ENCODE measurements at places on chromosomes 2 and 18. TPM values are rescaled to one million over a fixed set of nuclear protein-coding genes. Genes with fewer than 3 reads are reported as not detected.

- no peak overlapping the region for H3K27ac ChIP-seq
- H3K36me3 ChIP-seq = peaks cover 14% of the 10 kb centered on the region
- no peaks in the 10 kb centered on the region for H3K27me3 ChIP-seq
Measured at GRCh38 chr2:117917223-117917917, 96.5 kb downstream of the CCDC93 start.

GRCh38 chr18:37253394-37254235 lies 312.0 kb downstream of the CELF4 start:
- no peaks in the 10 kb centered on the region for H3K36me3 ChIP-seq
- no peak overlapping the region for H3K27ac ChIP-seq
- peak overlapping the region; percentile 69 for H3K4me3 ChIP-seq
- peaks cover 31% of the 10 kb centered on the region for H3K27me3 ChIP-seq

DNA sequence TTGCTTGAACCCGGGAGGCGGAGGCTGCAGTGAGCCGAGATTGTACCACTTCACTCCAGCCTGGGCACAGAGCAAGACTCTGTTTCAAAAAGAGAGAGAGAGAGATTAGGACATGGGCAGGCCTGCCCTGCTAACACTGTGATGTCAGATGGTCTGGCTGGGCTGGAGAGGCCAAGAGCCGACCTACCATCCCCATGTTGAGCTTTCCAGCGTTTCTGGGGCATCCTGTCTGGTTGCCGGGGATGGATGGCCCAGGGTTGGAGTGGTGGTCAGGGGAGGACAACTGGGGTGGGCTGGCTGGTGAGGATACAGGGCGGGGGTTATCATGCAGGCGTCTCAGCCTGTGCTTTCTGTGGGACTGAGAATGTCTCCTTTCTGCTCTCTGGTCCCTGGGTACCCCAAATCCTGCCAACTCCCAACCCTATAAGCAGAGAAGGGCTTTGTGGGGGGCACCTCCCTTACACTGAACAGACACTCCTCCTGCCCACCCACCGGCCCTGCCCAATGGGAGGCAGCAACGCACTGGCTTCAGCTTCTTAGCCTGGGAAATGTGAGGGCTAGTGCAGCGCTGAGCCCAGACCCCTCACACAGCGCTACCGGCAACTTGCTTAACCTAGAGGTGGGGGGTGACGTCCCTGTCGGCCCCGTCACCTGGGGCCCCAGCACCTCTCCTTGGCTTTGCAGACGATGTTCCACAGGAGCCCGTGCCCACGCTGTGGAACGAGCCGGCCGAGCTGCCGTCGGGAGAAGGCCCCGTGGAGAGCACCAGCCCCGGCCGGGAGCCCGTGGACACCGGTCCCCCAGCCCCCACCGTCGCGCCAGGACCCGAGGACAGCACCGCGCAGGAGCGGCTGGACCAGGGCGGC lies 5.4 kb downstream of the SNORC start:
- DNase-seq = no peak
- peaks cover 22% of the 10 kb centered on the region for H3K27me3 ChIP-seq
- H3K4me1 ChIP-seq = no peaks in the 10 kb centered on the region
- H3K36me3 ChIP-seq = no peaks in the 10 kb centered on the region
- peak overlapping the region; percentile 36 for H3K4me3 ChIP-seq

GRCh38 chr2:199220920-199221319 lies 236.8 kb downstream of the SATB2 start:
- no peak overlapping the region for H3K27ac ChIP-seq
- H3K27me3 ChIP-seq = no peaks in the 10 kb centered on the region
- H3K36me3 ChIP-seq = no peaks in the 10 kb centered on the region
- H3K4me1 ChIP-seq = no peaks in the 10 kb centered on the region
- no peak overlapping the region for H3K4me3 ChIP-seq

LBX2 gene
- total RNA-seq = 0.55 TPM

Data from H1 (cell line).